ENCODE measurements at places on chromosomes 6 and 20.

- DNase-seq = no peak
Observed at GRCh38 chr6:139027620-139028182, 844 bp upstream of the ABRACL start.

GRCh38 chr20:3753501-3754275, 13.9 kb downstream of the ADISSP start:
- DNase-seq = no peak

DNA sequence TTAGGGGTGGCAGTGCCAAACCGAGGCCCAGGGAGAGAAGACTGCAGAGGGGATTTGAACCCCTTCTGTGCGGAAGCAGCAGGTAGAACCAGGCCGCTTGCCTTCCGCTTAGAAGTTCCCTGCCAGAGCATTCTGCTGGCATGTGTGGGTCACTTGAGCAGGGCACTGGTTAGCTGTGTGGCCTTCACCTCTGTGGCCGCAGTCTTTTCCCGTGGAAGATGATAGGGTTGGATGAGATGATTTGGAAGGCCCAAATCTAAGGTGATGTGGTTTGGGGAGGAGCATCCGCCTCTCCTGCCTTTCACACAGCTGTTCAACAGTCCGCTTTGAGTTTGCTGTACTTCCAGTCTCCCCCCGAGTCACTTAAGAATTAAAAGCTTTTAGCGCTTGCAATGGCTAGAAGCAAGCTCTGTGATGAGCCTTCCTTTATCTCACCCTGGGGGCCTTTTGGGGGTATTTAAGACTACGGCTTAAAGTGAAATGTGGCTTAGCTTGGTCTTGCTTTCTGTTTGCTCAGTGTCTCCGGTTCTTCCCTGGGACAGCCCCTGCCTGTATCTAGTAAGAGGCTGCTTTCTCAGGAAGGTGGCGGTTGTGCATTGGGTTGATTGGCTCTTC, 743 bp downstream of the CMTR1 start:
- no peak for DNase-seq

DNA sequence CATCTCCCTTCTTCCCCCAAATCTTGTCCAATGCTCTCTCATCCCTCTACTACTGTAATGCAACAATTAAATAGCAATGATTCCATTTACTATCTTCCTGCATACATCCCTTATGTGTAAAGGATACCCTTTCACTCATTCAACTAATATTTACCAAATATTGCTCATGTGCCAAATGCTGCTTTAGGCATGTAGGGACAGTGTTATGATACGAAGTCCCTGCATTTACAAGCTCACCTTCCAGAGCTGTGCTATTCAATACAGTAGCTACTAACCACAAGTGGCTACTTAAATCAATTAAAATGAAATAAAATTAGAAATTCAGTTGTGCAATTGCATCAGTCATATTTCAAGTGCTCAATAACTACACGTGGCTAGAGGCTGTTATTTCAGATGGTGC, 41.1 kb downstream of the GMDS start:
- no peak for DNase-seq

GRCh38 chr6:129767776-129768485, 58.0 kb upstream of the ARHGAP18 start:
- no peak for DNase-seq

DNA sequence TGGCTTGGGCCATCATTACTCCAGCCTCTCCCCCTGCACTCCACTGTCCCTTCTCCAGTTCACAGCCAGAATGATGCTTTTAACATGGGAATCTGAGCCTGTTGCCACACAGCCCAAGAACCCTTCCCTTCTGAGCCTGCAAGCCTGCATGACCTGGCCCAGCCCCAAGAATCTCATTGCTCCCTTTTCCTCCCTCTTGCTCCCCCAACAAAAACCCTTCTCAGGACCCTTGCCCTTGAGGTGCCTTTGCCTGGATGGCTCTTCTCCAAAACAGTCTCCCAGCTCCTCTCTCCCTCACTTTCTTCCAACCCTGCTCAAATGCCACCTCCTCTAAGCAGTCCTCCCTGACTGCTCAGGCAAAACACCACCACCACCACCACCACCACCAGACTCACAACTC, 157.2 kb downstream of the ANKRD60 start:
- DNase-seq = no peak

GRCh38 chr6:26531897-26532296, 6.3 kb upstream of the HMGN4 start:
- DNase-seq = no peak

DNA sequence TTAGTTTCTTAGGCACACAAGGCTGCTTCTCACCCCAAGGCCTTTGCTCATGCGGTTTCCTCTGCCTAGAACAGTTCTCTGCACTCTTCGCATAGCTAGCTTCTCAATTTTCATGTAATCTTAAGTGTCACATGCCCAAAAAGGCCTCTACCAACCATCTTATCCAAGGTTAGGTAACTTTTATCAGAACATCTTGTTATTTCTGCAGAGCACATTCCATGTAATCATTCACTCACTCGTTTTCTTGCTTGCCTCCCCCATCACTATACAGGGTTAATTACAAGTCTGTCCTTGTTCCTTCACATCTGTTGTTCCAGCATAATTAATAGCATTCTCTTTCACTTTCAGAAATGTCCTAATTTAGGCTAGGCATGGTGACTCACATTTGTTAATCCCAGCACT, 53.8 kb downstream of the NCOA6 start:
- no peak for DNase-seq

DNA sequence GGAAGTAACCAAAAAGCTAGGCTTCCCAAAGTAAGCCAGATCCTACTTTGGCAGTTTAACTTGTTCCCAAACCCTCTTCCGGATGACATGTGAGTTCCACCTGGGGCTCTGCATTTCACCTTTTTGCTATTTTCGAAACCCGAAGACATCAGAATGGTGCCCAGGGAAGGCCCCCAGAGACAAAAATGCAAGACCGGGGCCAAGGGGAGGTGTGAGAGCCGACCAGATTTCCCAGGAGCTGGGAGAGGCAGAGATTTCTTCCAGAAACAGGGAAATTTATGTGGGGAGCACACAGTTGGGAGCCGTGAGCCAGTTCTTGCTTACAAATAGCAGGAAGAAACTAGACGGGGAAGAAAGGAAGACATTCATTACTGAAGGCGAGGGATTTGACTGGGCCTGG, 209.7 kb downstream of the ZNF217 start:
- DNase-seq = no peak

DNA sequence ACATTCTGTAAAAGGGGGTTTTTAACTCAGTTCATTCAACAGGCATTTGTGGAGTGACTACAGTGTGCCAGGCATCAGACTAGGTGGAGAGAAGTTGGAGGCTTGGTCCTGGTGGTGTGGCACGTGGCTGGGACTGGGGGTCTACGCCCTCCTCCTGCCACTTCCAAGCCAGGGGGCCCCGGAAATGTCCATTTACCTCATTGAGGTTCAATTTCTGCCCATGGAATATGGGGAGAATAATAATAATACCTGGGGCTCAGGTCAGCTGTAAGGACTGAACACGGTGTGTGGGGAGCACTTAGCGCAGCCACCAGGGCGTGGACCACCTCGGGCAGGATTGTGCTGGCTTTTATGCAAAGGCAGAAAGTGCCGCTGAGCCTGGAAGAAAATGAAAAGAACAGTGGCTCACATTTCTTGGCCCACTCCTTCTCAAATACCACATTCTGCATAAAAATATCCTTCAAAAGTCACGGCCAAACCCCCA, 229.4 kb downstream of the ANKRD60 start:
- DNase-seq = no peak

DNA sequence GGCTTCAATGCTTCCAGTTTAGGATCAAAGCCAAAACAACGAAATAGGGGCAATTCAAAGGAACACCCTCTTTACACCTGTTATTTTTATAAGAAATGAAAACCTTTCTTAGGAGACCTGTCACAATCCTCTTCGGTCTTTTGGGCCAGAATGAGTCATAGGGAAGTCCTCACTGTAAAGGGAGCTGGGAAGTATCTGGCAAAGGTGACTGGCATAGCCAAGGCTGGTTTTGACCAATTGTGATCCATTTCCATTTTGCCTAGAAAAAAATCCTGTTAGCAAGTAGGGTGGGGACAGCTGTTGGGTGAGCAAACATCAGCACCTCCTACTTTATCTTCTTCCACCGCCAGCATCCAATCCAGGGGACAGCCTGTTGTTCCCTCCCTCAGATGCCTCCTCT, 343.2 kb upstream of the SULF2 start:
- DNase-seq = no peak

- DNase-seq = no peak
Observed at GRCh38 chr6:157036245-157036711, 259.1 kb downstream of the ARID1B start.

- no peak for DNase-seq
Observed at GRCh38 chr20:3572151-3572550, 91.0 kb downstream of the GFRA4 start.

DNA sequence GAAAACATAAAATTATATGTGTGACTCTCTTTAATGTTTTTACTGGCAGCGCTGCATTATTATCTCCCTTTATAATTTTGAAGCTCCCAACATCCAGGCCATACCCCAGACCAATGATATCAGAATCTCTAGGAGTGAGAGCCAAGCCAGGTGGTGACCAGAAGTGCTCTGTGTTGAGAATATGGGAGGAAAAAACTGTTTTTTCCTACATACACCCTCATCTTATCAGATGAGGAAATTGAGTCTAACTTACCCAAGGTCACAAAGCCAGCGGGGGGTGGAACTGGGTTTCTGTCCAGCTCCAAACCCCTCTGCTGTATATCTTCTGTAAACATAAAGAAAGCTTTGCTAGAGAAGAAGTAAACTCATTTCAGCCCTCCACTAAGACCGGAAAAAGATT, 42.5 kb downstream of the LY86 start:
- DNase-seq = no peak

DNA sequence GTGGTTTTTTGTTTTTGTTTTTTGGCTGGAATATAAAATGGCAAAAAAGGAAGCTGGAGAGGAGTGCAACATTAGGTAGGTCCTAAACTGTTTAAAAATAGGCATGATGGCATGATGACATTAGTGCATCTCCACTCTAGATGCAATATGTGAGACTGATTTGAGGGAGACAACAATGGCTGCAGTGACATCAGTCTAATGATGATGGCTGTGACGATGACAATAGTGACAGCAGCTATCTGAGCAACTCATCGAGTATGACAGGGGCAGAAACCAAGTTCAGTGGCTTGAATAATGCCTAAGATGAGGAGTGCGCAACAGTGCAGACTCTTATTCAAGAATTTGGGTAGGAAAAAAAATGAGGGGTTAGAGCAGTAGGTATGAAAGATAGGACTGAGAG, 82.0 kb downstream of the HS3ST5 start:
- no peak for DNase-seq

DNA sequence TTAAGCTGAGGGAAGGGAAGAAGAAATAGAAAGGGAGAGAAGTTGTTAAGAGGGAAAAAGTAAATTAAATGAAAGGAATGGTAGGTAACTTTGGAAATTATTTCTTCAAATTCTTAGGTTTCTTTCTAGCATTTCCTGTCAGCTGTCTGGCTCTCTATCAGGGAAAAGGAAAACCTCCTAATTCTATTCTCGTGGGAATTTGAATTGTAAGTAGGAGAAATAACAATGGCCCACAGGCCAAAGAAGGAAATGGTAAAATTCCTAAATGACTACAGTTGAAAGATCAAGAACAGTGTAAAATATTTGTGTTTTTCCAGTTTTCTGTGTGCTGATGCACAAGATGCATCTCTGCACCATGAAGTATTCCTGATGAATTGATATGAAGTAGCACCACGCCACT, 173.0 kb downstream of the IBTK start:
- no peak for DNase-seq

DNA sequence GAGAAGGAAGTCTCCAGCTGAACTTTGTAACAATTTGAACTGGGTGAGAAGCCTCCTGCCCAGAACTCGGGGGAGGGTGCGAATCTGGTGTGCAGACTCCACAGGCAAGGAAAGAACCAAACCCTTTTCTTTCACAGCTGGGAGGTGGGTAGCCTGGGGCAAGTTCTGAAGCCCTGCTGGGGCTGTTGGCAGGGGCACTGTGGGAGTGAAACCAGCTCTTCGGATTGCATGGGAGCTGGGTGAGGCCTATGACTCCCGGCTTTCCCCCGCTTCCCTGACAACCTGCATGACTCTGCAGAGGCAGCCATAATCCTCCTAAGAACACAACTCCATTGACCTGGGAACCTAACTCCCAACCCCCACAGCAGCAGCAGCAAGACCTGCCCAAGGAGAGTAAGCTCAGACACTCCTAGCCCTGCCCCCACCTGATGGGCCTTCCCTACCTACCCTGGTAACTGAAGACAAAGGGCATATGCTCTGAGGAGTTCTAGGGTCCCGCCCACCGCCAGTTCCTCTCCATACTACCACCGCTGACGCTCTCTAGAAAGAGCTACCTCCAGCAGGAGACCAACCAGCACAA, 37.5 kb downstream of the SOD2 start:
- no peak for DNase-seq

DNA sequence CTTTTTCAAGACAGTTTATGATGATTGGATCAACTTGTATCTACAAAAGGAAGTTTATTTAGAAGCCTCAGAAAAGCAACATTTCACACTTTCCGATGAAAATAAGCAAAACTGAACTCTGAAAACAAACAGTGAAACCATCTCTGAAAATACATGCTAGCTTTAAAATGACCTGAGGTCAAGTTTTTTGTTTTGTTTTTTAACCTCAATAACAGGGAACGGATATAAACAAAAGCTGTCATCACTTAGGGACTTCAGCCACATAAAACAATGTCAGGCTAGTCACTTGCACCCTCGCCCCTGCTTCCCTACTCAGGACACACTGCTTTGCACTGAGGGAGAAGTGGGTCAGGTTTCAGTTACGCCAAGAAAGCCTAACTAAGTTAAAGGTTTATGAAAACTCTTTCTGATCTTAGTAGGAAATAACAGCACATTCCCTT, 11.6 kb downstream of the BACH2 start:
- DNase-seq = no peak

DNA sequence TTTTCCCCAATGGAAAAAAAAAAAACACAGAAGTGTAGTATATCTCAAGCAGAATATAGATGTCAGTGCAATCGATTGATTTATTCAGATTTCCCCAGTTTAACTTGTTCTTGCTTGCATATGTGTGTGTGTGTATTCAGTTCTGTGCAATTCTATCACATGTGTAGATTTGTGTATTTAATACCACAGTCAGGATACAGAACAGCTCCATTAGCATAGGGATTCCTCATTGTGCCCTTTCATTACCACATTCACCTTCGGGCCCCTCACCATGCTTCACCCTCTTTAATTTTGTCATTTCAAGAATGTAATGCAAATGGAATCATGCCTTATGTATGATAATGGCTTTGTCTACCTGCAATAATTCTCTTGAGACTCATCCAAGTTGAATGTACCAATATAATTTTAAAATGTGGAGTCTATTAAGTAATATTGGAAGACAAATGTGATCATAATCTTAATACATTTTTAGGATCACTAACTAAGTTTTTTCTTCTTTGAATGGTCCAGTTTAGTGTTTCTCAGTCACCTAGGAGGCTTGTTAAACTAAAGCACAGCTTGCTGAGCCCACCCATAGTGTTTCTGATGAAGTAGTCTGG, 187.9 kb downstream of the TENT5A start:
- no peak for DNase-seq

- no peak for DNase-seq
Observed at GRCh38 chr20:60729135-60729900, 522.7 kb upstream of the CDH4 start.

DNA sequence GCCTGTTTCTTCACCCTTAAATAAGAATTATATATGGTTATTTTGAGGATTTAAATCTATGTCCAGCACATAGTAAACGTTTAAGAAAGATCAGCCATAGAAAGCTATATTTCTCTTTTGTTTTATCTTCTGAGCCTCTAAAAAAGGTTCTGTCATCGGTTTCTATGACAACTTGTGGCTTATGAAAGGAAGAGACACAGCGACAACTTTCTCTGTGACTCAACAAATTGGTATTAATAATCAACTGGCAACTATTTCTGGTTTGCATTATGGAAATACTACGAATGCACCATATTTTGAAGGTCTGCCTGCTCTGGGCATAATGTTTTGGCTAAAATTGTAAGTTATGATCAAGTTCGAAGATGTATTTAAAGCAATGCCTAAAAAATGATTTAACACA, 751.0 kb downstream of the CD109 start:
- no peak for DNase-seq
